ENCODE measurements at places on chromosomes 3 and 15.

DNA sequence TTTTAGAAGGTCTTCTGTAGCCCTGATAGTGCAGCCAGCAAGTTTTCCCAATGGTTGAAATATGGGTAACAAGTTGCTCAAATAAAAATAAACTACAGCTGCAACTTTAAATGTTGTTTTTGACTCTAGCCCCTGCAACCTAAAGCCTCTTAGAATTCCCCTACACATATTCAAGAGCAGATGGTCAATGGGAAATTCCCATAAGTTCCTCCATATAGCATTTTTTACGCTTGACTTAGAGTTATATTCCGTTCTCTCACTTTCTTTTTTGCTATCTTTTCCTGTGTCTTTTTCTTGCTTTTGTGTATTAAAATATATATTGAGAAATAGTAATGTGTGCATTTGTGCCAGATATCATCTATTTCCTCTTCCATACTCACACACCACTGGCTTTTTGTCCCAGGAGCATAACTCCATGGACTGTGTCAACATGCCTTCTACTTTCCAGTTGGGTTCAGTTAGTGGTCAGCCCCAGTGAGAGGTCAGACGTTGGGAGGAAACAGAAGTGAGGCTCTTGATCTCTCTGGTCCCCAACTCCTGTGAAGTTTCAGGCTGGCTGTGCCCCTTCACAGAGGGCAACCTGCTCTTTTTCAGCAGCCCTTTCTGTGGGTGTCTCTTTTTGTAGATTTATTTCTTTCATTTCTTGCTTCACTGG lies 63.3 kb upstream of the TP63 start:
- no peak for DNase-seq

- no peak for DNase-seq
Measured at GRCh38 chr15:91874992-91875660, 21.6 kb downstream of the SLCO3A1 start.

GRCh38 chr15:27490867-27491595 lies 520.0 kb downstream of the GABRG3 start:
- no peak for DNase-seq

DNA sequence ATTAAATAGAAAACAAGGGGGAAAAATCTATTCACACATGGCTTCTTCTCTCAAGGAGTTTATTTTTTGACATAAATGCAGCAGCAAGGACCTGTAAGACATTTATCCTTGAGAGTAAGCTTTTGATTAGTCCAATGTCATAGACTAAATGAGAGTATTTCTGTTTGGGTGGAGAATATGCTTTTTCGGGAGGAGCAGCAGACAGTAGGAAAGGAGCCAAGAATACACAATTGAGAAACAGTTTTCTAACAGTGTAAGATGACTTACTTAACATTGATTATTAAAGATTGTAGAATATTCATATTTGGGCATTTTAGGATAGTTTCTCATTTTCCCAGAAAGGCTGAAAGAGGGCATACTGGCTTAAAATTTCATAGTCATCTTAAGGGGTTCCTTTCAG lies 65.9 kb upstream of the PAQR5 start:
- no peak for DNase-seq

DNA sequence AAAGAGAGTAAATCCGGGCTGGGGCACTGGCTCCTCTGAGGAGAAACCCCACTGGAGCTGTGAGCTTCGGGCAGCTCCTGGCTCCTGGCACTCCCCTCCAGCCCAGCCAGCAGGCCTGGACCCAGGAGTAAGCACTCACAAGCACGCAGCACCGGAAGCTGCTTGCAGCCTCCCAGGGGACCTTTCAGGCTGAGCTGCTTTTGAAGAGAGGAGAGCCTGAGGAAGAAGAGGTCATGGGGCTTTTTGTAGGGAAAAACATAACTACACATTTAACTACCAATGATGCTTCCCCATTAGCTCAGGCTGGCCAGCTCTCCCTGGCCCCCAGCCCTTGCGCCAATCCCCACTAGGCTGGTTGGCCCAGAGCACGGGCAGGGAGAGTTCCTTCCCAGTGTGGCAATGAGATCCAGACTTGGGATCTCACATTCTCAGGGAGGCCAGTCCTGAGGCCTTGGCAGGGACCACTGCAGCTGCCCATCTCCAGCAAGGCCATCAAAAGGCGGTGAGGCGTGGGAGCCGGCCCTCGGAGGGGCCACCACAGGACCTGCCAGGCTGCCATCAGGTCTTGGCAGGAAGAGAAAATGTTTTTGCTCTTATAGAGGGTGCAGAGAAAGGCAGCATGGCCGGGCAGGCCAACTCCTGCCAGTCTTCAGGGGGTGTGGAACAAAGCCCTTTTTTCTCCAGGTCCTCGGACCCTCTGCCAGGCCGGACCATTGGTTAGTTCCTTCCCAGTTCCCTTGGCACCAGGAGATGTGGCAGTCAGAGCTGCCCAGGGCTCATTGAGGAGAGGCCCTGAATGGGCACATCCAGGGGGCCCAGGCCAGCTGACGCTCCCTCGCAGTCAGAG lies 41.5 kb upstream of the MFGE8 start:
- DNase-seq = no peak

Measured in stimulated activated CD8-positive, alpha-beta memory T cell treated with anti-CD3 and anti-CD28 coated beads, Interleukin-7, amount 100 ng/mL, for 1 hour (primary cell).